Heart right ventricle (tissue), 16 donors: ENCODE measurements at places on chromosomes 13 and 19. TPM values are rescaled to one million over a fixed set of nuclear protein-coding genes. Genes with fewer than 3 reads are reported as not detected.

Gene SIGLEC5
- total RNA-seq, result not detected

Gene DOCK9
- 33.4 TPM for total RNA-seq

Gene RASGRP4
- total RNA-seq, result 0.51 TPM

Gene RFXAP
- total RNA-seq, result 3.5 TPM

Gene PSG6
- not detected for total RNA-seq
